Anterior cingulate cortex (tissue), 58 donors: ENCODE measurements at places on chromosomes 2 and 18.

DNA sequence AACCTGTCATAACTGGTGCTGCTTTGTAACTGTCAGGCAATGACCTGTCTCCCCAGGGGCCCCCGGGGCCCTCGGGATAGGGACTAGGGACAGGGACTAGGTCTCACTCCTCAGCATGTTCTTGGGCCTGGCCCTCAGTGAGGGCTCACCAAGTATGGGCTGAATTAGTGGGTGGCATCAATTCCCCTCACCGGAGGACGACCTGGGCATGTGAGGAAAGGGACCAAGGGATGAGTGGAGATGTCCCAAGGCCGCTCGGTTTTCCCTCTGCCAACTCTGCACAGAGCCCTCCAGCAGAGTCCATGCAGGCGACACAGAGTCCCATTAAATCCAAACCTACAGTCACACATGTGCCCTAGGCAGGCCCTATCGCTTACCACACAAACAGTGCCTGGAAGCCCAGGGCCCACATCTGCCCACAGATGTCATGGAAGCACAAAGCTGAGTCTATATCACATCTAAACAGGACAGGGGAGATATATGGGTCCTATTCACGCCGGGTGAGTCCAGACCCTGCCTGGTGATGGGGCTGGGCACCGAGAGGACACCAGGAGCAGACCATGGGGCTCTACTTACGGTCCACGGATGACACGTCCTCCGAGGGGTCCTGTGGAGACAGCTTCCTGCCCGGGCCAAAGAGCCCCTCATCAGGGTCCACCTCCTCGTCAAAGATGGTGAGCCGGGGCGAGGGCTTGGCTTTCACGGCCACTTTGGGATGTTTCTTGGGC is 26.6 kb downstream of the HS1BP3 start:
- DNase-seq: no peak

- DNase-seq: no peak
Observed at GRCh38 chr2:26672112-26672817, 20.3 kb upstream of the KCNK3 start.

GRCh38 chr2:150750720-150751119 is 263.3 kb upstream of the RND3 start:
- DNase-seq: no peak

DNA sequence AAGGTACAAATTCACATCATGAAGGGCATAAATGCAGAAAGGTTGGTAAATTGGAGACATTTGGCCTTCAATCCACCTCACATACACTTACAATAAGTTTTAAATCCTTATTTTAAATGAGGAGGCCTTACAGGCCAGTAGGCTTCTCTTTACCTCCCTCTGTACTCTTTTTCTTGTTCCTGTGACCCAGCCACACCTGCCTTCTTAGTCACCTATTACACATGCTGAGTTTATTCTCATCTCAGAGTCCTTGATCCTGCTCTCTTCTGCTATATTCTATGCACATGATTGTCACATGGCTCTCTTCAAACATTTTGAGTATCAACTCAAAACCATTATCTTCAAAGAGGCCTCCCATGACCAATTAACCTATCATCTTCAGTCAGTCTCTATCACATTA is 491.5 kb downstream of the SATB2 start:
- DNase-seq: no peak

- DNase-seq: no peak
Observed at GRCh38 chr2:240768216-240768615, 51.8 kb downstream of the KIF1A start.

GRCh38 chr2:118151831-118152230 is 63.6 kb downstream of the INSIG2 start:
- no peak for DNase-seq

GRCh38 chr2:79792090-79792489 is 279.2 kb downstream of the CTNNA2 start:
- no peak for DNase-seq

GRCh38 chr18:3135536-3135935 is 84.2 kb downstream of the MYOM1 start:
- no peak for DNase-seq

DNA sequence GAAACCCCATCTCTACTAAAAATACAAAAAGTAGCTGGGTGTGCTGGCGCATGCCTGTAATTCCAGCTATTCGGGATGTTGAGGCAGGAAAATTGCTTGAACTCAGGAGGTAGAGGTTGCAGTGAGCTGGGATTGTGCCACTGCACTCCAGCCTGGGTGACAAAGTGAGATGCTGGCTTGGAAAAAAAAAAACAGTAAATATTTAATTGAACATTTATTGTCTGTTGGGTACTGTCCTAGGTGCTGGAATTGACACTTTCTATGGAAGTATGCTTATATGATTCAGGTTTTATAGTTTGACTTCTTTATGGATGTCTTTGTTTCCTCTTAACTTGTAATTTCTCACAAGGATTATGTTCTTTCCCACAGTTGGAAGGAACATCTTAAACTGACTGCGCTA is 633.1 kb upstream of the SETBP1 start:
- no peak for DNase-seq

- no peak for DNase-seq
Observed at GRCh38 chr18:7749510-7749981, 182.4 kb downstream of the PTPRM start.

DNA sequence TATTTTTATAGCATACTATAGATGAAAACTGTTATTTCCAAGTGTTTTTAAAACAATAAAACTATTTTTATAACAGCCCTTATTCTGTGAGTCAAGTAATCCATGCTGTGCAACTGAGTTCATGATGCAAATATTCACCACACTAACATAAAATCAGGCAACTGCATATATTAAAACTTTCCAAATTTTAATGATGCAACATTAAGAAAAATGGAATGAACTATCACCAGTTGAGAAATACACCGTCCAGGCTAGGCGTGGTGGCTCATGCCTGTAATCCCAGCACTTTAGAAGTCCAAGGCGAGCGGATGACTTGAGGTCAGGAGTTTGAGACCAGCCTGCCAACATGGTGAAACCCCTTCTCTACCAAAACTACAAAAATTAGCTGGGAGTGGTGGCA is 114.5 kb downstream of the CDH2 start:
- no peak for DNase-seq

DNA sequence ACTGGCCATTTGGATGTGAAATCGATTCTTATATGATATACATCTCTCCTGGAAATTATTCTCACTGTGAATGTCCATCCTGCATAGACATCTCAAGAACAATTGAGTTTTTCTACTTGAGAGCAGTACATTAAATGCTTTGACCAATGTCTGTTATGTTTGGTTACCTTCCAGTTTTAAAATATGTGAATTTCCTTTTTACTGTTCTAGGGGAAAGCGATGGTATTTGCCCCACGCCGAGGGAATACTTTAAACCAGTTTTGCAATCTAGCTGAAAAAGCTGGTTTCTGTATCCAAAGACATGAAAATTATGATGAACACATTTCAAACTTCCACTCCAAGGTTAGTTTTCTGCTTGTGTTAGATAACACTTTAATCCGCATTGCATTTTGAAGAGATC is 175.3 kb upstream of the SIX3 start:
- no peak for DNase-seq

DNA sequence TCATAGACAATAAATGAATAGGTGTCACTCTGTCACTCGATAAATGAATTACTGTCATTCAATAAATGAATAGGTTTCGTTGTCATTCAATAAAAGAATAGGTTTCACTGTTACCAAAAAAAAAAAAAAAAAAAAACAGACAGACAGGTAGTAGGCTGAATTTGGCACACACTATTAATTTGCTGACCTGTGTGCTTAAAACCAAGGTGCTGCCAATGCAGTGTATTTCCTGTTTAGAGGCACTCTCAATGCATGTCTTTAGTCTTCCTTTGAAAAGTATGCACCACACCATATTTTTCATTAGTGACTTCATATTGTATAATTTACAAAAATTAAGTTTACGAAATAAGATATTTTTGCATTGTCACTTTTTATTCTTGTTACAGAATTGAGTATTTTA is 16.2 kb downstream of the ANKRD62 start:
- DNase-seq: no peak

- no peak for DNase-seq
Observed at GRCh38 chr2:199950396-199950795, 4.9 kb downstream of the TYW5 start.

DNA sequence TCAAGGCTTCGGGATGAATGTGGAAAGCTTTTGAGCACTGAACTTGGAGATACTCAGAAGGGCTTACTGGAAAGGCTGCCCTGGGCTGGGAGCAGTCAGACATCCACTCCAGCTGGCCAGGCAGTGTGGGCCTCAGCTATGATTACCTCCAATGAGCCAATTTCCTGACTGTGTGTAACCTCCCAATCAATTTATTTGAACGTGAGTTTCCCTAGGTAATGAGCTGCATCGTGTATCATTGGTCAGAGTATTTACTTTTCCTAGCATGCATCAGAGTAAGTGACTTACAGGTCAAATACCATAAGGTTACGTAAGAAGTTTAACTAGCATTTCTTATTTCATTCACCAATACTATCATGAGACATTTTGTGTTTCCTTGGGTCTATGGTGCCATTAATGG is 11.0 kb upstream of the CTAGE1 start:
- no peak for DNase-seq

- DNase-seq: no peak
Observed at GRCh38 chr18:61869636-61870035, 23.2 kb downstream of the RNF152 start.

DNA sequence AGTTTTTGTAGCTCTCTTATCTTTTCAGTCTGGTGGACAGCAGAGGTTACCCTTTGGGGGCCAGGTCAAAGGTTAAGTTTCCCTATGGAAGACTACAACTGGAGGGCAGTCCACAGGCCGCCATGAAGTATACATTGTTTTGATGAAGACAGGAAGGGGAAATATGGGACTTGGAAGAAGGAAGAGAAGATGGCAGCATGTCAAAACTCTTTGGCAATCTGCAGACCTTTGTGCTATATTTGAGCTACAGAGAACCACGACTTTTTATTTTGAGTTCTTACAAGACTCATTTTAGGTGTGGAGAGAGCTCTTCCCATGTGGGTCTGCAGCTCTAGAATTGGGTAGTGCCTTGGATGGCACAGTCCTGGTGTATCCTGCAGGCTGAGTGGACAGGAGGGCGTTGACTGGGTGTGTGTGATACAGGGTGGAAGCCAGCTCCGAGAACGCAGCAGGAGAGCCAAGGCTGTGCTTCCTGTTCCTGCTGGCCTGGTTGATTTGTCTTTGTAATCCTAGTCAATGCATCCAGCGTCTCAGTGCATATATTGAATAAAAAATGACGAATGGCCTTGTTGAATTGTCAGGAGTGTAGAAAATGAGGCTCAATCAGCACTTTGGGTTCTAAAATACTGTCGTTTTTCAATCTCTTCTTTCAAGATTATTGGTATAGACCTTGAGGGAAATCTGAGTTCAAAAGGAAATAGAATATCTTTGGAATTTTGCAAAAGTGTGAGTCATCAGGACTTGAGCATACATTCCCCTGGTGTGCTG is 11.5 kb downstream of the ITGA6 start:
- DNase-seq: no peak

DNA sequence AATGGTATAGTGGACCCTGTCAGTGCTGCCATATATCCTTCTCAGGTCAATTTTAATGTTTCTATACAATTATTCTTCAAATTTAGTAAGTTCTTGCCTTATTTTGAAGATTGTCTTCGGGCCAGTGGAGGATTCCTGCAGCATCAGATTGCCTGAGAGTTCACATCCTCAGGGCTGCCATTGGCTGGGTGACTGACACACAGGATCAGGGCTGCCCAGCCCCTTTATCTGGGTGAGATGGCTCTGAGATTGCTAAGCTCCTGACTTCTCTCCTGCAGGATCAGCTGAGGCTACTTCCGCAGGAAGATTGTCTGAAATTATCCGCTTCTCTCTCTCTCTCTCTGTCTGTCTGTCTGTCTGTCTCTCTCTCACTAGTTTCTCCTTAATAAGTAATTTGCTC is 567.4 kb downstream of the TSN start:
- DNase-seq: no peak

GRCh38 chr2:174967086-174967485 is 38.1 kb downstream of the CHN1 start:
- no peak for DNase-seq

DNA sequence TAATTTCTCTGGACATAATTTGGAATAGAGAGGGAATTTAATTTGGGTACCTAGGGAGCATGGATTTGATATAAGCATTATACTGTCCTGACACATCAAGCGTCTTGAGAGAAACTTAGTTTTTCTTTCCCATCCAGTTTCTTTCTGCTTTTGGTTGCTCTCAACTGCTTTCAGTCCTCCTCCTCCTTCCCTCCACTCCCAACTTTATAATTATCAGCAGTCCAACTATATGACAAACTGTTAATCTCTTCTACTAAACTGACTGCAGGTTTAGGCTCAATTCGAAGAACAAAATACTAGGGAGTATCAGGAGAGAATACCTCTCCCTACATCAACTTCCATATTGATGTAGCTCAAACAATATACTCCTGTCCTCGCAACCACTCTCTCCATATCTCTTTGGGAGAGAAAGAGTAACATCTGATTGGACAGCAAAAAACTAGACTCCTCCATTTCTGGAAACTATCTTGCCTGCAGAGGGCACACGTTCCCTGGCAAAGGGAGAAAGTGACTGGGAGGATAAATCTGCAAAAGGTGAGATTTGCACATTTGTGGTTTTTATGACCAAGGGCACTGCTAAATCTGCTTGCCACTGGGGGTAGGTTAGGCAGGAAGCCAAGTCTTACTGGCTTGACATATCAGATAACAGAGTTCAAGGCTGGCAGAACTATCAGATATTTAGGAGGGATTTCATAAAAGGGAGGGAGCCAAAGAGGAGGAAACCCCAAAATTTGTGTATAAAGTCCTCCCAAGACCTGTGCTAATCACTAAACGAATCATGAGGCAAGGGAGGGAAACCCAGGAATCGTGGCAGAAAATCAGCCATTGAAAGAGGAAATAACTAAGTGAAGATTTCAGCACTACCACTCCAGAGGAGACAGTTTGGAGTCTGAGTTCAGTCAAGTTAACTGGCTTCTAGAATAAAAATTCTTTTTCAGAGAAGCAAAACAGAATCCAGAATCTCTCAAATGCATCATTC is 40.0 kb downstream of the ICA1L start:
- DNase-seq: no peak

DNA sequence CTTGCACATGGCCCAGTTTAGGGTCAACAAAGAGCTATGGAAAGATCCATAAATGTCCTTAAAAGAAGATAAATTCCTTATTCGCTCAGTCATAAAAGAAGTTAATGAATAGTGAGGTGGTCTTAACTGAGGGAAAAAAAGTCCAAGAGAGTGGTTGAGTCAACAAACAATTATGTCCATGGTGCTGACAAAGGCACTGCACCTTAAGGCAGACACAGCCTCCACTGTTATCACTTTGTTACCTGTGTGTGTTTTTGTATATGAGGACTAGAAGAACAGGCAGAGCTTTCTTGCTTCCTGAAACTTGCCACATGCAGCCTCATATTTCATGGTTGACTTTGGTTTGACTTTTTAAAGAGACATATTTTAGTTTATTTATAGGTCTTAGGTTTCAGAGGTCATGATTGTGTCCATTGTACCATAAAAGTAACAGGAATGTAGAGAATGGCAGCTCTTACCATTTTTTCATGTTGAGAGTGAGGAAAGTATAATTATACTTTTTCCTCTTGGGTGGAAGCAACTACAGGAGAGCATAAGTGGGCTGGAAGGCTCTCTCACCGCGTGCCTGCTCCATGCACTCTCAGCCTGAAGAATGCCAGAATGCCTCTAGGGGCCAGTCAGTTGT is 93.6 kb downstream of the XRCC5 start:
- no peak for DNase-seq

- DNase-seq: no peak
Observed at GRCh38 chr2:170878505-170878904, 50.5 kb upstream of the GORASP2 start.
